ENCODE measurements at places on chromosomes 12 and 14.

DNA sequence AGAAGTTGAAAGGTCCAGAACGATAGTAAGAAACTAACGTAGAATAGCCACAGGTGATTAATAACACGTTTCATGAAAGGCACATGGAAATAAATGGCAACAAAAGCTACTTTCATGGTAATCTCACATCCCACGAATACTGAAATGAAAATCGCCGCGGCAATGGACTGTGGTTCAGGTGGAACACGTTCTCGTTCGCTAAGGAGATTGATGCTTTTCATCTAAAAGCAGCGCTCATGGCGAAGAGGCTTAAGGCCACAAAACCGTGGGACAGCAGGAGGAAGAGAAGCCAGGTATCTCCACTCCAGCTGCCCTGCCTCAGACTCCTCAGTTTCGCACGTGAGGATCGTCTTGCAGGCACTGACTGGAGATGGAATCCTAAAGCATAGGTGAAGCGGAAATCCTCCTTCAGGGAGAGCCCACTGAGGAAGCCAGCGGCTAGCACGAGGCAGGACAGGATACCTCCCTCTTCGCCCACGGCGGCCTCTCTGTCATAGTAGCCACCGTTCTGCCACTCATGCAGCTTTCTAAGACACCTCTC is 696 bp upstream of the GPHN start:
- H3K4me3 ChIP-seq: peak overlapping the region; percentile 90
- peak overlapping the region; percentile 94 for H3K27ac ChIP-seq
- H3K4me1 ChIP-seq: peaks cover 38% of the 10 kb centered on the region
- DNase-seq: no peak
- peaks cover 1% of the 10 kb centered on the region for H3K36me3 ChIP-seq

GRCh38 chr14:61492474-61492873 is 171.1 kb downstream of the PRKCH start:
- peaks cover 53% of the 10 kb centered on the region for H3K4me1 ChIP-seq
- no peak for DNase-seq
- peaks cover 50% of the 10 kb centered on the region for H3K36me3 ChIP-seq
- no peak overlapping the region for H3K4me3 ChIP-seq

GRCh38 chr14:65772921-65773574 is 360.5 kb downstream of the FUT8 start:
- no peak overlapping the region for H3K4me3 ChIP-seq
- H3K36me3 ChIP-seq: no peaks in the 10 kb centered on the region
- H3K27ac ChIP-seq: no peak overlapping the region
- H3K4me1 ChIP-seq: no peaks in the 10 kb centered on the region

- no peak overlapping the region for H3K27ac ChIP-seq
- H3K4me1 ChIP-seq: peaks cover 2% of the 10 kb centered on the region
- H3K27me3 ChIP-seq: peaks cover 4% of the 10 kb centered on the region
- no peaks in the 10 kb centered on the region for H3K36me3 ChIP-seq
- DNase-seq: no peak
Observed at GRCh38 chr12:43337571-43338444, 214.2 kb downstream of the ADAMTS20 start.
